ENCODE measurements at places on chromosomes 11 and 22. TPM values are rescaled to one million over a fixed set of nuclear protein-coding genes. Genes with fewer than 3 reads are reported as not detected.

ACR gene
- not detected for total RNA-seq

PTPN5 gene
- total RNA-seq = not detected

C22orf31 gene
- total RNA-seq = 0.17 TPM

DNA sequence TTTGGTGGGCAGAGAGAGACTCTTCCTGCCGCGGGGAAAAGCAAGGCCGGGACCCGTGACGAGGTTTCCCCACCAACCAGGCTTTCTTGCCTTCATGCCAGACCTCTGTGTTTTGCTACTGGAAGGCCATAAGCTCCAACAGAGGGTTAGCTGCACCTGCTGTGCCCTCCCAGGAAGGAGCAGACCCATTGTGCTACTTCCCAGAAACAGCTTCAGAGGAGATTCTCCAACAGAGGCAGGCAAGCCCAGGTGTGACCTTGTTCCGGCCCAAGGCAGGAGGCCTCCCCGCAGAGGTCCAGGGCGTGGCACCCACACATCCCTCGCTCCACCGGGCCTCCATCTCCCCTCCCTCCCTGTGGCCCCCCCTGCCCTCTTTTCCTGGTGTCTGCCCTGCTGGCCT, 57.8 kb downstream of the ELFN2 start:
- no peak overlapping the region for H3K27ac ChIP-seq
- no peak overlapping the region for H3K4me3 ChIP-seq
- H3K36me3 ChIP-seq = no peaks in the 10 kb centered on the region
- no peaks in the 10 kb centered on the region for H3K4me1 ChIP-seq
- no peak for DNase-seq

GRCh38 chr22:46797355-46797754, 34.9 kb downstream of the TBC1D22A start:
- peaks cover 10% of the 10 kb centered on the region for H3K36me3 ChIP-seq
- no peak overlapping the region for H3K4me3 ChIP-seq
- H3K27ac ChIP-seq = no peak overlapping the region
- H3K27me3 ChIP-seq = no peaks in the 10 kb centered on the region
- no peaks in the 10 kb centered on the region for H3K4me1 ChIP-seq

GRCh38 chr22:31075961-31076360, 5.2 kb upstream of the SMTN start:
- no peaks in the 10 kb centered on the region for H3K27me3 ChIP-seq
- peak overlapping the region; percentile 58 for H3K27ac ChIP-seq
- no peaks in the 10 kb centered on the region for H3K36me3 ChIP-seq
- H3K4me3 ChIP-seq = no peak overlapping the region
- peak; percentile 93 for DNase-seq
- H3K4me1 ChIP-seq = peaks cover 3% of the 10 kb centered on the region

GRCh38 chr11:69157156-69157821, 1.6 kb downstream of the SMIM38 start:
- no peak overlapping the region for H3K4me3 ChIP-seq
- H3K27me3 ChIP-seq = no peaks in the 10 kb centered on the region
- H3K4me1 ChIP-seq = no peaks in the 10 kb centered on the region
